ENCODE measurements at places on chromosomes 3 and 15.

DNA sequence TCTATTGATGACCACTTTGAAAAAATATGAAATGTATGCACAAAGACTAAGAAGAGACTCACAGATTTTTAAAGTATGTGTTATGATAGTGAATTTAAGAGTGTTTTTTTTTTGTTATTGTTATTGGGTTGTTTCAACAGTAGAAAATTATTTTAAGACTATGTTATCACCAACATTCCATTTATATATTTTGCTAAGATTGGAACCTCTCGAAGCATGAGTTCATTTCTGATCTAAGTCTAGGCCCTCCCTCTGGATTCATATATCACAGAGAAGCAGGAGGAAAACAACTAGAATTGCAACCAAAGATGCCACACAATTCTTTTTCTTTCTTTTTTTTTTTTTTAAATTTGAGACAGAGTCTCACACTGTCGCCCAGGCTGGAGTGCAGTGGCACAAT lies 46.8 kb downstream of the ITGB5 start:
- no peak for DNase-seq

DNA sequence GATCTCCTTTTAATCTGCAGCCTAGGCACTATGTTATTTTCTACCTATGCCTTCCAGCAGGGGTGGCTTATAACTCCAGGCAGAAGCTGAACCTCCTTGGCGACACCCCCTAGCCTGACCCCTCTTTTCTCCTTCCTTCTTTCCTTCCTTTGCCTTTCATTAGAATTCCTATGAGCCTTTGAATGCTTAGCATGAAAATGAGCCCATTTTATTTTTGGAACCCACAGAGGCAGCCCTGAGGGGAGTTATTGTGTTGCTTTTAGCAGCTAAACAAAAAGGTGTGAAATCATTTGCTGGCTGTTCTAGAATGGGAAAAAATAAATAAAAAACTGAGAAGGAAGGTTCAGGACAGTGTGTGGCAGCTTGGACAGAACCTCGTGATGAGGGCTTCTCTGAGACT lies 164.6 kb upstream of the ICE2 start:
- DNase-seq = no peak

DNA sequence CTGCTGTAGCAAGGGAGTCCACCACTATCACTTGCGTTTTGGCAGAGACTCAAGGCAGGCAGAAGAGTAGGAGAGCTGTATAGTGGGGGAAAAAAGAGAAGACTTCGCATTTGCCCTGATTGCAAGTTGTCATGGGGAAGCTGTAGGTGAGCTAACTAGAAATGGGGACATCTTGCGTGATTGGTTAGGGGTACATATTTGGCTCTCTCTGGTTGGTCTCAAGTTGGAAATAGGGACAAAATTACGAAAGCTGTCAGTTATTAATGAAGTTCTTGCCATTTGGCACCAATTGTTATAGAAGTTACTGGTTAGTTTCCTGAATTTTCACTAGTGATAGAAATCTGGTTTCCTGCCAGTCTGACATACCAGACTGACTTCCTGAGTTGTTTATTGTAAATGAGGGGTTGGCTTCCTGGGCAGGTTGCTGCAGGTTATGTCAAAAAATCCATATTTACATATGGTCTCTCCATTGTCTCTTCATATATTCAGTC lies 8.2 kb upstream of the SENP7 start:
- no peak for DNase-seq

DNA sequence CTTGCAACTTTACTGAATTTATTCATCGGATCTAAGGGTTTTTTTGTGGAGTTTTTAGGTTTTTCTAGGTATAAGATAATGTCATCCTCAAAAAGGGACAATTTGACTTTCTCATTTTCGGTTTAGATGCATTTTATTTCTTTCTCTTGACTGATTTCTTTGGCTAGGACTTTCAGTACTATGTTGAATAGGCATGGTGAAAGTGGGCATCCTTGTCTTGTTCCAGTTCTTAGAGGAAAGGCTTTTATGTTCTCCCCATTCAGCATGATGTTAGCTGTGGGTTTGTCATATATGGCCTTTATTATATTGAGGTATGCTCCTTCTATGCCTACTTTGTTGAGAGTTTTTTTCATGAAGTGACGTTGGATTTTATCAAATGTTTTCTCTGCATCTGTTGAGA lies 106.7 kb downstream of the FAM43A start:
- DNase-seq = no peak

GRCh38 chr3:39211332-39212130 lies 19.1 kb upstream of the XIRP1 start:
- DNase-seq = no peak

GRCh38 chr3:81242871-81243270 lies 518.6 kb downstream of the GBE1 start:
- no peak for DNase-seq
